ENCODE measurements at places on chromosomes 1 and 21. TPM values are rescaled to one million over a fixed set of nuclear protein-coding genes. Genes with fewer than 3 reads are reported as not detected.

Gene HLX
- 4.5 TPM for total RNA-seq

GRCh38 chr1:8421721-8422120, 103.8 kb downstream of the SLC45A1 start:
- no peak for DNase-seq

Gene EPS15
- 64.8 TPM for total RNA-seq

Gene SEC16B
- total RNA-seq: 2.1 TPM

Gene LCE1B
- not detected for total RNA-seq

DNA sequence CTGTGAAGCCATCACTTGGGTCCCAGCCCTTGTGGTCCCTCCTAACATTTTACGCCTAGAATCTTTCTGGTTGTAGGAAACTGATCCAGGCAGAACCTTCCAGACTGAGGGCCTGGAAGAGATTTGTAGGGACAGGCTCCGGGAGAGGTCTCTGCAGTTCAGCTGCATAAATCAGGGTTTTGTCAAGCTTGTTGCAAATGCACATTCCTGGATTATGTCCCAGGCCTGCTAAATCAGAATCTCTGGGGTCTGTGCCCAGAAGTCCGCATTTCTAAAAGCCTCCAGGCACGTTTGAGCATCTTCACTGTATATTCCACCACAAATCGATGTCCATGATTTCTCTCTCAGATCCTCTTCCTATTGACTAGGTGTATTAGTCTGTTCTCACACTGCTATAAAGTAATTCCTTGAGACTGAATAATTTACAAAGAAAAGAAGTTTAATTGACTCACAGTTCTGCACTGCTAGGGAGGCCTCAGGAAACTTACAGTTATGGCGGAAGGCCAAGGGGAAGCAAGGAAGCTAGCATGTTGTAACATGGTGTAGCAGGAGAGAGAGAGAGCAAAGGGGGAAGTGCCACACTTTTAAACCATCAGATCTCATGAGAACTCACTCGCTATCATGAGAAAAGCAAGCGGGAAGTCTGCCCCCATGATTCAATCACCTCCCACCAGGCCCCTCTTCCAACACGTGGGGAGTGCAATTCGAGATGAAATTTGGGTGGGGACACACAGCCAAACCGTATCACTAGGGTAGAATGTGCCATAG, 1.2 kb upstream of the FHAD1 start:
- DNase-seq: no peak

- peak; percentile 85 for DNase-seq
Measured at GRCh38 chr1:17569200-17570139, 30.0 kb downstream of the ARHGEF10L start.

GRCh38 chr21:39918558-39918957, 51.3 kb downstream of the PCP4 start:
- DNase-seq: no peak

All from left cardiac atrium (tissue), 4 donors.